Left cardiac atrium (tissue), 4 donors: ENCODE measurements at places on chromosomes 13 and 19. TPM values are rescaled to one million over a fixed set of nuclear protein-coding genes. Genes with fewer than 3 reads are reported as not detected.
A peak's percentile ranks its signal among the peaks of the same experiment; 100 is the strongest.

DNA sequence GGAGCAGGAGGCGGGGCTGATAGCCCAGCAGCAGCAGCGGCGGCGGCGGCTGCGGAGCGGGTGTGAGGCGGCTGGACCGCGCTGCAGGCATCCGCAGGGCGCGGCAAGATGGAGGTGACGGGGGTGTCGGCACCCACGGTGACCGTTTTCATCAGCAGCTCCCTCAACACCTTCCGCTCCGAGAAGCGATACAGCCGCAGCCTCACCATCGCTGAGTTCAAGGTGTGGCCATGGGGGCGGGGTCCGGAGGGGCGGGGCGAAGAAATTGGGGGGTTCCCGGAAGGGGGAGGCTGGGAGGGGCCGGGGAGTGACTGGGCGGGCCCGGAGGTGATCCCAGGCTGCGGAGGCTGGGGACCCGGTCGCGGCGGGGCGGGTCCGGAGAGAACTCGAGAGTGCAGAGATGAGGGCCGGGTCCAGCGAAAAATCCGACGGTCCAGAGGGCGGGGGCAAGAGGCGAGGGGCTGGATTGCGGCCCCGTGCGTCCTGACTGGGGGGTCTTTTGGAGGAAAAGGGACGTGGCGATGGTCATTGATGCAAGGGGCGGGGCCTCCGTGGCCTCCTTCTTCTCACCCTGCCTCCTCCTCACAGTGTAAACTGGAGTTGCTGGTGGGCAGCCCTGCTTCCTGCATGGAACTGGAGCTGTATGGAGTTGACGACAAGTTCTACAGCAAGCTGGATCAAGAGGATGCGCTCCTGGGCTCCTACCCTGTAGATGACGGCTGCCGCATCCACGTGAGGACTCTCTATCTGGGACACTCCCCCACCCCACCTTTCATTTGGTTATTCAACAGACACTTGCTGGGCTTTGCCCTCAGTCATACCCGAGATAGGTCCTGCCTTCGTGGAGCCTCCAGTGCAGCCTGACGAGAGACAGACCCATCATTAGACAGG lies at the start of gene TBCB:
Gene TBCB, plus strand, starts transcription at position 16 of the 891 bp plus-strand sequence. Its CDS starts 93 bp downstream, at position 109.
- DNase-seq: peak; percentile 86

DNA sequence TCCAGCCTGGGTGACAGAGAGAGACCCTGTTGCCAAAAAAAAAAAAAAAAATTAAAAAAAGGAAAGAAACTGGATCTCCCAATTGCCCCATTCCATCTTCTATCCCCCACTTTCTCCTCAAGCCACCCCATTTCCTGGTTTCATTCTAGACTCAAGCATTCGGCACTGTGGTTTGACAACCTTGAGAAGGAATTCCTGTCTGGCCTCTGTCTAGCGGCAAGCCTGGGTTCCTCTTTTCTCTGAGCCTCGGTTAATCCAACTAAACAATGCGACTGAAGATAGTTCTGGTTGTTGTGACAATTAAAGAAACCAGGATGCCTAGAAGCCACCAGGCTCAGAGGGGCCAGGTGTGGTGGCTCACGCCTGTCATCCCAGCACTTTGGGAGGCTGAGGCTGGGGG lies 3.3 kb upstream of the C3 start:
- DNase-seq: no peak

- DNase-seq: no peak
Observed at GRCh38 chr19:28397306-28397705, 815.6 kb downstream of the UQCRFS1 start.

GRCh38 chr13:20495087-20496023 lies 30.3 kb downstream of the CRYL1 start:
- DNase-seq: no peak

- DNase-seq: no peak
Observed at GRCh38 chr13:46039411-46040182, 12.9 kb downstream of the ZC3H13 start.

Gene ZNF558
- total RNA-seq: 13.3 TPM

GRCh38 chr13:77740097-77740735 lies 42.7 kb downstream of the SLAIN1 start:
- DNase-seq: no peak

Gene FBXO46
- total RNA-seq: 10.8 TPM

GRCh38 chr19:35767288-35768081 lies 7.9 kb upstream of the ARHGAP33 start:
- no peak for DNase-seq

Gene ETFB
- total RNA-seq: 267 TPM

- DNase-seq: peak; percentile 50
Observed at GRCh38 chr19:4556597-4557127, 2.8 kb downstream of the SEMA6B start.
